ENCODE measurements at places on chromosomes 6 and 20.

DNA sequence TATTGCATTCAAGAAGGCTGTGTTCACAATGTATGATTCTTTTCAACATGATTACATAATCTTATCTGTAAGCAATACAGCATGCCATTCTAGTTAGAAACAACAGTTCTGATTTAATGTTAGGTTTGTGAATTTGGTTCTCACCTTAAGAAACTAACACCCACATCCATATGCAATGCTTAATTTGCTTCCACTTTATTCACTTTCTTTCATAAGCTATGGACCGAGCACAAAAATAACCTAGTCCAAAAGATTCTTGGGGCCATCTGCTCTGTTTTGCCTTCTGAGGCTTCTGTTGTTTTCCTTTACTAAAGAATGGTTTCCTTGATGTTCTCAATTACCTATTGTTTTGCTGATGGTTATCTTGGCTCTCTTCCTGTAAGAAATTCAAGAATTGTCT lies 258.2 kb downstream of the EYS start:
- DNase-seq: no peak

DNA sequence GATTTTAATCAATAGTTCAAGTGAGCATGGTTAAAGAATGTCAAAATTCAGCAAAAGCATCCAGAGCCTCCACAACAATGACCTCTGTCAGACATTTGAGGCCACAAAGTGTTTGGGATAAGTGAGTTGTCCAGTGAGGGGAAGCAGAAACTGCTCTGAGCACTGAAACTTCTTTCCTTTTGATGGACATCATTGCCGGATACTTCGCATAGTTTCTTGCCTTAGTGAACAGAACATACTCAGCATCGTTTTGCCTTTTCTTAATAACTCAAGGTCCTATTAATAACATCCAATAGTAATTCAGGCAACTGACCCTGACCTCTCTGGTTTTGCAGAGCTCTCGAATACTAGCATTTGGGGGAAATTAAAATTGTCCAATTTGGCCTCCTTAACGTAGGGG lies 78.6 kb downstream of the EDN3 start:
- DNase-seq: no peak

GRCh38 chr6:11972806-11973205 lies 39.3 kb upstream of the HIVEP1 start:
- DNase-seq: no peak

DNA sequence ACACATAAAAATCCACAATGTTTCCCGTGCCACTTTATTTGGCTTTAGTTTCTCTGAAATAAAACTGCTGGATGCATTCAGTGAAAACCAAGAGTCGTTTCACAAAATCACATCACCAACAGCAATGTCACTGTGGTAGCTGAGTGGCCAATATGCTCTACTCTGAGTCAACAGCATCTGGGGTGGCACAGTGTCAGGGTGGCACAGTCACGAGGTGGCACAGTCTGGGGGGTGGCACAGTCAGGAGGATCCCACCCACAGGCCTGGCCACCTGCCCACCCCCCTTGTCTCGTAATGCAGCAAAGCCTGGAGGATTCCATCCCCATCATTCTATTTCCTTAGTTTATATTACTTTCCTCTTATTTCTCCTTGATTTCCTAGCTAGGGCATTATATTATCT lies 87.0 kb downstream of the ANKRD60 start:
- no peak for DNase-seq

GRCh38 chr6:39193201-39193791 lies 36.0 kb downstream of the KCNK5 start:
- no peak for DNase-seq

GRCh38 chr6:74749211-74750147 lies 456.4 kb downstream of the COL12A1 start:
- DNase-seq: no peak

- DNase-seq: no peak
Observed at GRCh38 chr6:14838133-14838583, 407.7 kb upstream of the JARID2 start.

DNA sequence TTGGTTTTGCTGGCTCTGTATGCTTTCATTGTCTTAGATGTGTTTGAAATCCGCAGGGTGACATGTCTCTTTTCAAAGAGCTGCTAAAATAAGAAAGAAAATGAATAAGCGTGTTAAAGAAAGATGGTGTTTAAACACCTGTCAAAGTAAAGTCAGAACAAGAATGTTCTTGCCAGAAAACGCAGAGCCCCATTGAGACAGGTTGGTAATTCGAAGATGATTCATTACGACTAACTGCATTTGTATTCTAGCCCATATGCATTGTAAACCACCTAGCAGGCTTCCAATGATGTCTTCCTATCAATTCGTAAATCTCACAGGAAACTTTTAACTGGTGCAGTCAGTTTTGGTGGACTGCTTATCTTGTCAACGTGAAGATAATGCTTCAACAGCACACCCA lies 16.8 kb downstream of the PHACTR2 start:
- DNase-seq: no peak

- DNase-seq: no peak
Observed at GRCh38 chr20:9736373-9736772, 102.5 kb downstream of the PAK5 start.

DNA sequence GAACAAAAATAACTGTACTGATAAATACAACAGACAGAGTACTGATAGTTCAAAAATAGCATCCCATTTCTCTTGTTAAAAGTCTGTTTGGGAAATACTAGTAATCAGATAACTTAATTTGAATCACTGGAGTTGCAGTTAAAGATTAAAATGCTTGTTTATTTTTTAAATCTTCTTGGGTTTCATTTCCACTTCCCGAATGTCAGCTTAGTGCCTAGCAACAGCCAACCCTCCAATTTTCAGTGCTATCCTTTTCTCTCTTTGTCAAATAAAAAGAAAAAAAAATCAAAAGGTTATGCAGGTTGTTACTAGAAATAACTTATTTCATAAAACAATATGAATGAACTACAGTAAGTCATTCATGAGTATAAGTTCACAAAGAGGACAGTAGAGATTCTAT lies 257.7 kb upstream of the STXBP5 start:
- DNase-seq: no peak
